Naive thymus-derived CD8-positive, alpha-beta T cell (primary cell): ENCODE measurements at places on chromosomes 1 and 21. TPM values are rescaled to one million over a fixed set of nuclear protein-coding genes. Genes with fewer than 3 reads are reported as not detected.

GRCh38 chr1:53137729-53138128, 4.7 kb downstream of the SLC1A7 start:
- no peak for DNase-seq

The COL16A1 gene
- not detected for total RNA-seq

GRCh38 chr21:38487901-38488639, 10.2 kb downstream of the ERG start:
- DNase-seq: no peak

DNA sequence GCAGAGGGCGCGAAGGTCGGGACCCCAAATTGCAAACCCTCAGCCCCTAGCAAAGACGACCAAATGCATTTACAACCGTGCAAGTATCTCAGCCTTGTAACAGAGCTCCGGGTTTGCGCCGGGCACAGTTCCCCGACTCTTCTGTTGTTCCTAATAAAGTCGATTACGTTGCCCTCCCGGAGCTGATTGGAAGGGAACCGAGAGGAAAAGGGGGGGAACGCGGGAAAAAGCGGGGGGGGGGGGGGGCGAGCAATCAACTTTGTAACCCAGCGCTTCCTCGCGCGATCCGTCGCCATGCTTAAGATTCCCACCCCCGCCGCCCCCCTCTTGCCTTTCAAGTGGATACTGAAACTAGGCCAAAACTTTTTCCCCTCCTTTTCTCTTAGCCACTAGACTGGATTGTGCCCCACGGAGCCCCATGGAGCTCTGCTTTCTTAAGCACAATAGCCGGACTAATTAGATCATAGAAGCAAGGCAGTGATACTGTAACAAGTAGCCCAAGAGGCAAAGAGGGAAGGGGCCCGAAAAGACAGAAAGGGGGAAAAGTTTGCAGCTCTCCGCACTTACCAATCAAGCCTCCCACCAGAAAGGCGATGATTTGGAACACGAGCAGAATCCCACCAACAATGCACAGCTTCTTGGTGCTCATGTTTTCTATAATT, 565 bp downstream of the WLS start:
- DNase-seq: no peak

The DENND4B gene
- total RNA-seq: 174 TPM

DNA sequence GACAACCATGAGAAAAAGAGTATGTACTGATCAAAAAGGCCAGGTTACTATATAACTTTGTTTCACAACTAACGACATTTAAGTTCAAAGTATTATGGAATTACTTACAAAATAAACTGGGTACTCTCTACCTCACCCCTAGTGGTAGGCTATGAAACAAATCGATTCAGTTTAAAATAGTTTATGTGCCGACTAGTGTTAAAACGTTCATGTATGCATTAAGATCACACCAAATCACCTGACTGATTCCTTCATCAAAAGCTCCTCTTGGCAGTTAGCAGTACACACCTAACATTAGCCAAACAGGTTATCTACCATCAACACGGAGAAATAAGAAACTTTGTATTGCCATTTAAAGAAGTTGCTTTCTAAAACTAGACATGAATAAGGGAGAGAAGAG, 137.1 kb downstream of the AKT3 start:
- no peak for DNase-seq

DNA sequence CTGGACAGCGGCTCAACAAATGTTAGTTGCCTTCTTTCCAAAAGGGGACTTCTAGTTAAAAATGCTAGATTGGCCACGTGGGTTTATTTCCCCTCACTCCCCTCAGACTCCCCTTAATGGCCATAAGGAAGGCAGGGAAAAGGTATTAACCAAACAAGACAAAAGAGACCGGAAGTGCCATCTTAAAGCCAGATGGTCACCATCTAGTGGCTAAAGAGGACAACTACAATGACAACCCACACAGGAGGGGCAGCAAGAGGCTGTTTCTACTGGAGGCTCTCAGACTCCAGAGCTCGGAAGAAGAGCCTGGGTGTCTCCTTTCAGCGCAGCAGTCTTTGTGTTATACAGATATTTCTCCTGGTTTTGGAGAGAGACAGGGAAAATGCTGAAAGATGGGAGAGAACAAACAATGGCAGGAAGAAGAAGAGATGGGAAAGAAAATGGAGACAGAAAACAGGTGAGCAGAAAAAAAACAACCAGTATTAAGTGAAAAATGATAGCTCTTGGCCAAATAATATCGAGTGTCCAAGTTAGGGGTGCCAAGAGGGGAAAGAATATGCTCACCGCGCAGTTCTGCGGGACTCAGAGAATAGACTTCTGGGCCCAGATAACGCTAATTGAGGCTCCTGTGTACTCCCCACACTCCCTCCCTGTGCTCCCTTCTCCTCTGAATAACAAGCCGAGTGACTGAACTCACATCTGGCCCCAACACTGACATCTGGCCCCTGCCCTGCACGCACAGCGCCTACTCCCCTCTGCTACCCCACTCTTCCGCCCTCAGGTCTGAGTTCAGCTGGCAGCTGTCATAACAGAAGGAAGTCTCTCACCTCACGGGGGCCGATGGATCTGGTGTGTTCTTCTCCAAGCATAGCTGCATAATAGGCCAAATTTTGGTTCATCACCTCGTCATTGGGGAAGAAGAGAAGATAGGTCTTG, 9.6 kb downstream of the P3H1 start:
- no peak for DNase-seq

The PTPRU gene
- total RNA-seq: not detected

DNA sequence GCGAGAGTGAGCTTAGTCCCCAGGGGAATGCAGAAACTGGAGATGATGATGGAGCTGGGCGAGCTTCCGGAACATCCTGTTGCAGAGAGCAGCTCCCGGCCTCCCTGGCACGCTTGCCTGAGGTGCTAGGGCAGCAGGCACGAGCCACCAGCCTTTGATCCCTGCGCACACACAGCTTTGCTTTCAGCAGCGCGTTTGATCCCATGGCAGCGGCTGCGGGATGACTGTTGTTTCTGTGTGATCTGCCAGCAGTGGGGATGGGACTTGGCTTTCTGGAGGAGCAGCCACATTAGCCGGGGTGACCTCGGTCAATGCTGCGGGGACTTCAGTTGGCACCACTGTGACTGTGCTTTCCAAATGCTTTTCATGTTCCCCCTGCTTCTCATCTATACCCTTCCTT, 193.2 kb downstream of the KAZN start:
- DNase-seq: no peak

DNA sequence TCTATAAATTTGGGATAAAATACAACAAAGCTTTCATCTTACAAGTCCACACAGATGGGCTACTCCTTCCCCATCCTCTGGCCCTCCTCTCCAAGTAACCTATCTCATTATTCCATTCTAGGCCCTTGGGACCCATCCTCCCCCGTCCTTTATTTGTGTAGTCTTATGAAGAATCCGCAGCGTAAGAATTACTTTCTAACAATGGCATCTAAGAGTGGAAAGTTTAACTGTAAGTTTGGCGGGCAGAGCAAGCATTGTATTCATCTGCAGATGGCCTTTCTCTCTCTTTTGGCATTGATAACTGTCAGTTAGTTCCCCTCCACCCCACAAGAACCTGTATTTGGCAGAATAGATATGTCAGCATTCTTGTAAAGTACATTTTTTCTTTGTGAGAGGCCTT, 91.9 kb upstream of the TSPAN2 start:
- no peak for DNase-seq

GRCh38 chr1:168344517-168344916, 63.8 kb downstream of the TBX19 start:
- no peak for DNase-seq

- DNase-seq: no peak
Measured at GRCh38 chr1:14891991-14892390, 261.6 kb upstream of the TMEM51 start.

DNA sequence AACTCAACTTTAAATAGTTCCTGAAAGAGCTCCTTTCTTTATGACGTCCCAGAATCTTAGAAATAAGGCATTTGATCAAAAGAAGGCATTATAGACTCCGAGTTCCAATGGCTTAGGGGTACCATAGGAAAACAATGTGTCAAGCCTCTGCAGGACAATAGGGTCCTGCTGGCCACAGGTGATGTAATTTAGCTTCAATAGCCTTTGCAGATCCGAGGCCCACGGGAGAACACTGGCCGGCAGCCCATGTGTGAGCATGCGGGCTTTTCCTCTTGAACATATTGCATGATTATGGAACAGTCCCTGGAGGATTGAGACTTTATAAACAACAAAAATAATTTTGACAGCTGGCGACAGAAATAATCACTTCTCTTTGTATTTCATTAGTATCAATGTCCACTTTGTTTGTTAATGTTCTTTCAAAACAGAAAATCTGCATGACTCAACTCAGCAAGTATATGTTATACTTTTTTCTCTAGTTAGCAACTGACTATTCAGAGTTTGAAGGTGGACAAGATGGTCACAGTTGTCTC, 49.0 kb upstream of the NR5A2 start:
- no peak for DNase-seq
